ENCODE measurements at places on chromosomes 3 and 15.

DNA sequence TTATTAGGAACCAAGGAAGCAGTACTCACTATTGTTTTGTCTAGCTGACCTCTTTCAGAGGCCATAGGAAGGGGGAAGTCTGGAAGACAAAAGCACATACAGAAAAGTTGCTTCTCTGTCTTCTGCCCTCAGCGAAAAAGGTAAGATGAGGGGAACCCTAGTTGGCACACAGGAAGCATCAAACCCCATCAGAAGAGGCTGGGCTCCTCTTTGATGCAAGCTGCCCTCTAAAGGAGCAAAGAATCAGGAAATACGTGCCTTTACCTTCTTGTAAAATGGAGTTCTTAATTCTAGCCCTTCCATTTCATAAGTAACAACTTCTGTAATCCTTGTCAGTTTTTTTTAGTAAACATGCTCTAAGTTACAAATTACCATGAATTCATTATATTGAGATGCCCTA lies 12.5 kb downstream of the SPINK8 start:
- no peak for DNase-seq

GRCh38 chr15:80404057-80404760 lies at the start of gene ARNT2:
Gene ARNT2 (plus strand): TSS chr15:80404382. CDS start chr15:80404516, 134 bp downstream.
- DNase-seq = no peak

GRCh38 chr15:63264688-63265293 lies 12.6 kb upstream of the APH1B start:
- no peak for DNase-seq

DNA sequence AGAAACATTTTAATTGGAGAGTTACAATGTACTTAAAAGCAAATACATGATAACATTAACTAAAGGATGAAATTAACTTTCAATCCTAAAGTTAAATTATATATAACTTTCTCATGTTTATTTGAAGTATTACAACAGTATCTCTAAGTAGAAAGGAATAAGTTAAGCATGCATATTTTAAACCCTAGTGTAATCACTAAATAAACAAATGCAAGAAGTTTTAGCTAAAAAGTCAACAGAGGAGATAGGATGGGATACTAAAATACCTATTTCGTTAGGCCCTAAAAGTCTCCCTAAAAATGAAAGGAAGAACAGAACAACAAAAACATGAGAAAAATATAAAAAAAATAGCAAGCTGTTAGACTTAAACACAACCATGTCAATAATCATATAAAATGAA lies 361.3 kb upstream of the THBS1 start:
- no peak for DNase-seq

- no peak for DNase-seq
These were observed 167.2 kb downstream of the MAGI1 start for GRCh38 chr3:65871305-65872141.

DNA sequence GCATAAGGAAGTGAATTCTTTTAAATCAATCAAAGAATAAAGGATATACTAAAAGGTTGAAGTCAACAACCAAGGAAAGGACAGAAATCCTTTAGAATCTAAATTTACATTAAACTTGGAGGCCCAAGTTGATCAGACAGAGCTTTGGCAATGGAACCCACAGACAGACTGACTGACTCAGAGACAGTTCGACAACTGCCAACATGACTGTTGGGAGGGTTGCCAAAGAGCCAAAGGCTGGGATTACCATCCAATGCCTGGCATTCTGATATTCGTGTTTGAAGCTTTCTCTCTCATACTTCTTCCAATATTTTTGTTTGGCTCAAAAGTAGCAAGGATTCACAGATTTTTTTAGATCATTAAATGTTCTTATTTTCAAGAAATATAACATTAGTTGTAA lies 406.1 kb downstream of the PLCL2 start:
- no peak for DNase-seq
